ENCODE measurements at places on chromosomes 13 and 19.

GRCh38 chr19:35048911-35049411 lies 7.4 kb downstream of the HPN start:
- DNase-seq, result no peak

DNA sequence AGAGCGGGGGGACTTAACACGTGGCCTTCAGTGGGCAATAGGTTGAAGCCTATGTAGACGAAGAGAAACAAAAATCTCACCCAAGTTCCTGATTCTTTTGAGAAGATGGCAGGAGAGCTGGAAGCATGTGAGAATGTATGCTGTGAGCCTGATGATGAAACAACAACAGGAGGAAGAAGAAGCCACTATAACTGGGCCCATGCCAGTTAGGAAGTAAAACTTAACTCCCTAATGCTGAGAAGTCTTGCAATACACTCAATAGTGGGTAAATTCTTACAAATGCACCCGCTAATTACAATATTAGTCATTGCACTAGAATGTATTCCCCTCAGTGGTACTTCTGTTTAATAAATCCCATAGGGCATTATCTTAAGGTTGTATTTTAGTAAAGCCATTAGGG lies 9.1 kb downstream of the PCDH17 start:
- no peak for DNase-seq

GRCh38 chr19:44726465-44726864 lies 22.0 kb upstream of the BCL3 start:
- DNase-seq, result no peak

GRCh38 chr13:42137856-42138537 lies 89.5 kb downstream of the DGKH start:
- no peak for DNase-seq

DNA sequence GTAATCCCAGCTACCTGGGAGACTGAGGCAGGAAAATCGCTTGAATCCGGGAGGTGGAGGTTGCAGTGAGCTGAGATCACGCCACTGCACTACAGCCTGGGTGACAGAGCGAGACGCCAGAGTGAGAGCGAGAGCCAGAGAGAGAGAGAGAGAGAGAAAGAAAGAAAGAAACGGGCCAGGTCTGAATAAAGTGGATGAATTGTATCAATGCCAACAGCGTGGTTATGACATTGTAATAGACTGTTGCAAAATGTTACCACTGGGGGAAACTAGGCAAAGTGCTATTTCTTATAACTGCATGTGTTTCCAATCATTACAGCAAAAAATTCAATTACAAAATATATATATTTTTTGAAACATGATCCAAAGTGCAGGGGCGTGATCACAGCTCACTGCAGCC lies 11.8 kb upstream of the BTBD2 start:
- no peak for DNase-seq
